ENCODE measurements at places on chromosomes 6 and 20. TPM values are rescaled to one million over a fixed set of nuclear protein-coding genes. Genes with fewer than 3 reads are reported as not detected.
A peak's percentile ranks its signal among the peaks of the same experiment; 100 is the strongest.

The PACSIN1 gene
- total RNA-seq, result 1.7 TPM

DNA sequence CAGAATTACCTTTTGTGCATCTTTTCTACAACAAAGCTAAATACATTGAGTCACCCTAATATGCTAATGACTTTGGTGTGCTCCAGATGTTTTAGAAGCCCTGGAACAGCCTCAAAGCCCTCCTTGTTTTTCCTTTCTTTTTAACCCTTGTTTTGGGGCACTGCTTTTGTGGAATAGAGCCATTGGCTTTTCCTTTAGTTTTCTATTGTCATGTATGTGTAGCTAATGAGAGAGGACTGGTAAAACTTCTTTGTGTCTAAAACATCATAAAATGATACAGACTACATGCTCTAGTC is 158.8 kb downstream of the JARID2 start:
- H3K27me3 ChIP-seq, result no peaks in the 10 kb centered on the region
- DNase-seq, result no peak
- peaks cover 92% of the 10 kb centered on the region for H3K4me1 ChIP-seq
- H3K36me3 ChIP-seq, result peaks cover 15% of the 10 kb centered on the region

The TMEM74B gene
- total RNA-seq, result 0.10 TPM

- peaks cover 47% of the 10 kb centered on the region for H3K36me3 ChIP-seq
- peak overlapping the region; percentile 84 for H3K4me3 ChIP-seq
- H3K27ac ChIP-seq, result peak overlapping the region; percentile 95
- H3K27me3 ChIP-seq, result no peaks in the 10 kb centered on the region
- H3K4me1 ChIP-seq, result peaks cover 62% of the 10 kb centered on the region
Observed at GRCh38 chr20:41030061-41030460, 1.4 kb downstream of the TOP1 start.

DNA sequence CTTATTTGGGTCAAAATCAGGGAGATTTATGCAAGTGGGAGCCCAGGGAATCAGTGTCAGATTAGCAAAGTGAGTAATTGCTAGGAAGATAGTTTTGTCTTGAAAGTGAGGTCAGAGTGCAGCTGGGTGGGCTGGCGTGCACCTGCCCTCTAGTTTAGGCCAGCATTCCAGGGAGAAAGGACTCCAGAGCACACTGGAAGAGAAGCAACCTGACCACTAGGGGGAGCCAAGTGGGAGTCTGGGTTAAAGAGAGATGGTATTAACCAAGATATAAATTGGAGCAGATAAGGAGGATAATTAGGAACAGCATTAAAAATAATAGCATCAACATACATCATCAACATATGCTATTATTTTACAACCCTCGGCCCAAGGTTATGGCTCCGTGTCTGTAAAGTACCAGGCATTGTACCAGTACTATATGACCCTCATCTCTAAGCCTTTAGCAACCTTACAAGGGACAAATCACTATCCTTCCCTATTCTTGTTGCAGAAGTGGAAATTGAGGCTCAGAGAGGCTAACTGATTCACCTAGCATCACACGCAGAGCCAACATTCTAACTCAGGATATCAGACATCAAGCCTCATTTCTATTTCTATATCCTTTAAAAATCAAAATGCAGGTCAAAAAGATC is 57.8 kb downstream of the SLC2A10 start:
- peaks cover 2% of the 10 kb centered on the region for H3K4me1 ChIP-seq
- H3K27ac ChIP-seq, result no peak overlapping the region
- no peak overlapping the region for H3K4me3 ChIP-seq
- H3K27me3 ChIP-seq, result peaks cover 3% of the 10 kb centered on the region
- DNase-seq, result no peak

DNA sequence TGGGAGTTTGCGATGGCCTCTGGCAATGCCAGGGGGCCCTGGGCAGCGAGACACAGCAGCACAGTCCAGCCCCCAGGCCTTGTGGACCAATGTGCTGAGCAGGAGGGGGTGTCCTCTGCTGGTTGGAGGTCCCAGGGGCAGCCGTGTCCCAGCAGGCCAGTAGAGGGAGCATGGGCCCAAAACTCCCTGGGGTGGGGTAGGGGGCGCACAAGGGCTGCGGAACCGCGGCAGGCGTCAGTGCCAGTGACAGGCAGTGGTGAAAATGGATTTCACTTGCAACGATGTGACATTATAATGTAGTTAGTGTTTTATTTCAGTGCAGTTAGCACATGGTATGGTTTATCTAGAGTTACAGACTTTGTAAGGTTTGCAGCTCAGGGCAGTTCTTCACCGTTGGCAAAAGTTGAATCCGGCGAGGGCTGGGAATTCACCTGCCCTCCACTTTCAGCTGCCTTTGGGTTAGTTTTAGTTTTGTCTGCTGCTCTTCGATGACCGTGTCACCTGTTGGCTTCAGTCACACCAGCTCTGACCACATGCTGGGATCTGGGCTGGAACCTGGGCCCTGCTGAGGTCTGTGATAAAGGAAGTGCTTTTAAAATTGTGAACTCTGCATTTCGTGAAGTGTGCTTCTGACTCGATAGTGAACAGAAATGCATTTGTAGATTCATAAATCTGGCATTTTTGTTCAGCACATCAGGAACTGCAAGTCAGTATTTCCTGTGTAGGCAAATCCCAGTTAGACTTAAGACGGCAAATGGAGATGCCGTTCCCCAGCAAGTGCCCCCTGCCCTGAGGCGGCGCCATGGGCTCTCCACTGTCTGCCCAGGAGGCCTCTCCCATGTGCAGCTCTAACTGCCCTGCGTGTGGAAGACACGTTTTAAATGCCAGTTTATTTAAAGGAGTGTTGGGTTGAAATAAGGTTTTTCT is 46.8 kb downstream of the PYGB start:
- peak overlapping the region; percentile 46 for H3K27ac ChIP-seq
- no peak overlapping the region for H3K4me3 ChIP-seq
- H3K4me1 ChIP-seq, result peaks cover 4% of the 10 kb centered on the region
- H3K36me3 ChIP-seq, result peaks cover 9% of the 10 kb centered on the region
- no peaks in the 10 kb centered on the region for H3K27me3 ChIP-seq

The HRH3 gene
- total RNA-seq, result not detected

DNA sequence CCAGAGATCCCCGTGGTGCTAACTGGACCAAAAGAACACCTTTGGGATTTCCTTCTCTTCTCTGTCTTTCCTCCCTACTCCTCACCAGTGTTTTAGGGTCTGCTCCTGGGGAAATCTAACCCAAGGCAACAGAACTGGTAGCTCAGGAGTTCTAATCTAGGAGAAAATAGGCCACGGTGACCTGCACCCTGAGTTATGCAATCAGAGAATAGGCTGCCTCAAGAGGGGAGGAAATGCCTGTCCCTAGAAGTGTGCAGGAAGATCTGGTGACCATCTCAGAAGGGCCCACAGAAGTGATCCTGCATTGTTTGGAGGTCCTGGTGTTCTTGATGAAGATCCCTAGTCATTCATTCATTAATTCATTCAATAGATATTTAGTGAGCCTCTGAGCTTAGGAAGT is 3.4 kb downstream of the ETV7 start:
- no peak overlapping the region for H3K27ac ChIP-seq
- H3K4me1 ChIP-seq, result peaks cover 48% of the 10 kb centered on the region
- H3K36me3 ChIP-seq, result peaks cover 20% of the 10 kb centered on the region
- H3K27me3 ChIP-seq, result peaks cover 15% of the 10 kb centered on the region

GRCh38 chr6:149651056-149651455 is 2.5 kb upstream of the KATNA1 start:
- peaks cover 19% of the 10 kb centered on the region for H3K4me1 ChIP-seq
- no peaks in the 10 kb centered on the region for H3K27me3 ChIP-seq
- no peak overlapping the region for H3K27ac ChIP-seq
- DNase-seq, result no peak
- H3K36me3 ChIP-seq, result peaks cover 7% of the 10 kb centered on the region

DNA sequence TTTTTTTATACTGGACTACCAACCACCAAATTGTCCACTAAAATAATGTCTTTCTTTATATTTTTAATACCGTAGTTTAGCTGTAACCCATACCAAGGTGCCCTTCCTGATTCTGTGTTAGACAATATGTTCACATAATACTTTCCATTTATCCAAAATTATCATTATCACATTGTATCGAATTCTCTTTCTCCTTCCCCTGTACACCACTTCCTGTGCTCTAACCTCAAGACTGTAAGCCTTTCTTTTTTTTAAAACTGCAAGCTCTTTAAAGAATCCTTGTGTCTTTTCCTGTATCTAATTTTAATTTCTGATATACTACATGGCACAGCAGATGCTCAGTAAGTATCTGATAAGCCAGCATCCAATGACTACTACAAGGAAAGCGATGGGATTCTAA is 917.5 kb downstream of the EYS start:
- no peaks in the 10 kb centered on the region for H3K27me3 ChIP-seq
- no peak overlapping the region for H3K4me3 ChIP-seq
- no peak for DNase-seq
- H3K36me3 ChIP-seq, result no peaks in the 10 kb centered on the region
- no peak overlapping the region for H3K27ac ChIP-seq

- H3K4me1 ChIP-seq, result peaks cover 6% of the 10 kb centered on the region
- no peak overlapping the region for H3K27ac ChIP-seq
- no peak for DNase-seq
- H3K4me3 ChIP-seq, result no peak overlapping the region
Observed at GRCh38 chr6:2126351-2126750, 119.1 kb downstream of the GMDS start.

The JPH2 gene
- total RNA-seq, result not detected

DNA sequence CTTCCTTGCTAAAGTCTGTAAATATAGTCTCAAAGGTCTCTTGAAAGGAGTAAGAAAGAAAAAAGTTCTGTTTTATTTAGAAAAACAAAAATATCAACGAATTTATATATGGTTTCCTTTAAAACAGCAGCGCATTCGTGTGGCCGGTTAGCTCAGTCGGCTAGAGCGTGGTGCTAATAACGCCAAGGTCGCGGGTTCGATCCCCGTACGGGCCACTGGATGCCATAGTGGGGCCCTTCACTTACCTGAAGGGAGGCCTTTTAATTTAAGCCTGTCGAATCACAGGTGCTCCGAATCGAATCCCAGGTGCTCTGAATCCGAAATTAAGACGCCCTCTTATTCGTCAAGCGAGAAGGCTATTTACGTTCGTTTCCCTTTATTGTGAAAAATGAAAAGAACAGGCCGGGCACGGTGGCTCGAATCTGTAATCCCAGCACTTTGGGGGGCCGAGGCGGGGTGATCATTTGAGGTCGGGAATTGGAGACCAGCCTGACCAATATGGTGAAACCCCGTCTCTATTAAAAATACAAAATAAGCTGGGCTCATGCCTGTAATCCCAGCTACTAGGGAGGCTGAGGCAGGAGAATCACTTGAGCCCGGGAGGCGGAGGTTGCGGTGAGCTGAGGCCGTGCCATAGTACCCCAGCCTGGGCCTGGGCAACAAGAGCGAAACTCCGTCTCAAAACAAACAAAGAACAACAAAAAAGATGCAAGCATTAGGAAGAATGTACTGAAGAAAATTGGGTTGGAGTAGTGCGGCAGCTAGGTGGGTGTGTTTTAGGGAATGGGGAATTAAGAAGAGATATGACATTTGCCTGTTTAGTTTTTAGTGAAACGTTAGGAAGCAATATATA is 195.8 kb upstream of the ZNF184 start:
- H3K36me3 ChIP-seq, result peaks cover 12% of the 10 kb centered on the region
- peak overlapping the region; percentile 77 for H3K27ac ChIP-seq
- H3K27me3 ChIP-seq, result peaks cover 73% of the 10 kb centered on the region
- DNase-seq, result peak; percentile 38
- peaks cover 51% of the 10 kb centered on the region for H3K4me1 ChIP-seq
- peak overlapping the region; percentile 62 for H3K4me3 ChIP-seq

The HUS1B gene
- total RNA-seq, result 1.6 TPM

The STX11 gene
- total RNA-seq, result 14.5 TPM

DNA sequence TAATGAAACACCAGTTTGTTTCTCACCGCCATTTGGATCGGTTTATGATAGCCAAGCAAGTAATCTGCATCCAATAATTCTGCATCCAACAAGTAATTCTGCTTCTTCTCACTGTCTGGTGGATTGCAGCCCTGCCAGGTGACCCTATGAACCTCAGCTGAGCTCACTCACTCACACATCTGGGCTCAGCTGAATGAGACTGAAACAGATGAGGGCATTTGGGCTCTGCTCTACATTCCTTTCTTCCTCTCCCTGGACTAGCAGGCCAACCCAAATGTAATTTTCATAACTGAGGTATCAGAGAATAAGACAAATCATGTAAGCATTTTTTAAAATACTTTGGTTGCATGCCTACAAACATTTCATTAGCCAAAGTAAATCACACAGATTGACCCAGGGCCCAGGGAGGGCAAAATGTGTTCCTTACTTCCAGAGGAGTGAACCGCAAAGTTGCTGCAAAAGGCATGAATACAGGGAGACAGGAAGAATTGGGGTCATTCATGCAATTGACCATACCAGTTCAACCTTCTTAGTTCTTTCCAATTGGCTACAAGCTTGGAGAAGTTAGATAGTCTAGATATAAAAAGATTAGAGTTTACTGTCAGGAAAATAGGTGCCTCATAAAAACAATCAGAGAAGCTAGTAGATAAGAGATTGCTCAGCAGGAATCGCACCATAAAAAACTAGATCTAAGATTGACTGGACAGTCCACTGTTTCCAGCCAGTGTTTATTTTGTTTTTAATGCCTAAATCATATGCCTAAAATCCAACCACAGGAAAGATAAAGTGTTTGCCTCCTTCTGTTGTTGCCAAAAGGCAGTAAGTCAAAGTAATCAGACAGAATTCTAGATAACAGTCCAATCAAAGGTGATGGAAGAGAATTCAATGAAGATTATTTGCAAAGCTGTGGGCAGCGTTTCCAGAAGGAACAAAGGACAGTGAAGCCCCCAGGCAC is 43.7 kb downstream of the CBLN4 start:
- no peaks in the 10 kb centered on the region for H3K27me3 ChIP-seq
- no peak overlapping the region for H3K4me3 ChIP-seq
- no peaks in the 10 kb centered on the region for H3K4me1 ChIP-seq
- H3K27ac ChIP-seq, result no peak overlapping the region

The BMP2 gene
- not detected for total RNA-seq
